Kidney tubule cell (primary cell): ENCODE measurements at places on chromosomes 5 and 9.

DNA sequence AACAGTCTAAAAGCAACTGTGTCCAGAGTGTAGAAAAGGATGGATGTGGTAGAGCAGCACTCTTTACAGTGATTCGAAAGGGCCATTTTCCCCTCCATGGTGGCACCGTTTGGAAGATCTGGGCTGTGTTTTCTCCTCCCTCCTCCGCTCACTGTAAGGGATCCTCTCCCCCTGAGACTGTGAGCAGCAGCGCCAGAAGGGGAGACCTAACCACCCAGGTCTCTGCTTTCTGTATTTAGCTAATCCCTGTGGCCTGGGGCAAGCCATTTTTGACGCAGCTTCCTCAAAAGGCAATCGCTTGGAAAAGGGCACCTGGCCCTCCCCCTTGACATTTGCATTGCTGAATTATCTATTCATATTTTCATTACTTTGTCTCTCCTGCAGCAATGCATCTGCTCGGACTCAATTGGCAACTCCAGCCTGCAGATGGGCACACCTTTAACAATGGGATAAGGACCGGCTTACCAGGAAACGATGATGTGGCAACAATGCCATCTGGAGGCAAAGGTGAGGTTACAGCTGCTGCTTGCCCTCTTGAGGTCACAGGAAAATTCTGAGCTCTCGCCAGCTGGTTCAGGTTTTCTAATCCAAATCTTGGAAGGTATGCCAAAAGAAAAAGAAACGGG, 244.3 kb upstream of the WWC1 start:
- DNase-seq = peak; percentile 74

DNA sequence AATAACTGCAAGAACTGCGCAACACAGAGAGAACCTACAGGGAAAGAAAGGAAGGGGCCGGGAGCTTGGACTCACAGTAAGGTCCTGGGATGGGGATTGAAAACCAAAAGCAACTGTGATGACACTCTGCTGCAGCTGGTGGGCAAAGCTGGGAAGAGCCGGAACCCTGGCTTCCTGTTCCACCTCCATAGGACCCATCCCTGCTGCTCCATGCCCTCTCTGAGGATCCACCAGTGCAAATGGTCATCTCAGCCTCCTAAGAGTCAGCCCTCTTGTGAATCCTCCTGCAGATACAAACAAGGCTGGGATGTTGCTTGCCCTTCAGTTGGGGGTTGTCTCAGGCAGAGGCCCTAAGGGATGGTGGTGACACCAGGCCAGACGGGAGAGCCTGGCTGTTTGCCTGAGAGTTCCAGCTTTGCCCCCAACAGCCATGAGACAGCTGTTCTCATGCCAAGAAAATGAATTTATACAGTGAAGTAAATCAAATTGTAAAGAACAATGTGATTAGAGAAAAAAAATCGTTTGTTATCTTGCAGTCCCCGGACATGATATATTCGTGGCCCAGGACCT, 90.8 kb downstream of the TENT4A start:
- DNase-seq = no peak

DNA sequence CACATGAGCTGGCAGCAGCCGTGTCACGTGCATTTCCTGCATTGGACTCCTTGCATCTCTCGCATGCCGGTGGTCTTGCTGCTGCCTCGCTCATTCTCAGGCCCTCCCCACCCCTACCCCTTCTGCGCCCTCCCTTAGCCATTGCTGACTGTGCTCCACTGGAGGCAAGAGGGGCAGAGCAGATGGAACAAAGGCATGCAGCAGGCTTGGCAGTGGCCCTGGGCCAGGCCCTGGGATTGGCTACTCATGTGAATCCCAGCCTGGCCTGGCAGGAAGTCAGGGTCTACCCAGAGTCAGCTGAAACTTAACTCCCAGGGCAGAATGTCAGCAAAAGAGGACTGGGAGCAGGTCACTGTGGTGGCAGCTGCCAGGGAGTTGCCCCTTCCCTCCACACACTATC, 62.3 kb downstream of the TSTD2 start:
- no peak for DNase-seq

DNA sequence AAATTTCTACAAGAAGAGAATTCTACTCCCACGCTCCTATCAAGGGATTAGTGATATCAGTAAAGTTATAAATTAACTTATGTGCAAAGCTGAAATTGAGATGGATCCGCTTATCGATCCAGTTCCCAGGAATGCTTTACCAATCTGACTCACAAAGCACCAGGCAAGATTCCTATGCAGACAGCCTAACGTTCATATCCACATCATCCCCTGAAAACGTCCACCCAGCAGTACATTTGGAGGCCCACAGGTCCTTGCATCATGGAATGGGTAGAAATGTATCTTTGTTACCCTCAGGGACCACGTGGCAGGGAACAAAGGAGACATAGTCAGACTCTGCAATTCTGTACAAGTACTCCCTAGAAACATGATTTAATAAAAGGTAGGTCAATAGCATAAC, 147.4 kb downstream of the ESM1 start:
- no peak for DNase-seq

DNA sequence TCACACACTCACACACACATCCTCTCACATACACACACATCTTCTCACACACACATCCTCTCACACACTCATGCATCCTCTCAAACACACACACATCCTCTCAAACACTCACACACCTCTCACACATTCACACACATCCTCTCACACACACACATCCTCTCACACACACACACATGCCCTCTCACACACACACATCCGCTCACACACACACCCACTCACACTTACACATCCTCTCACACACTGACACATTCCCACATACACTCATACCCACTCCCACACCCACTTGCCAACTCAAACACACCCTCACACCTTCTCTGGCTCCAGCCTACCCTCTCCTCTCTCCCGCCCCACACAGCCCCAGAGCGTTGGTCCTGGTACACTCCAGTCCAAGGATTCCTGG, 127.9 kb upstream of the SLC30A5 start:
- DNase-seq = no peak

DNA sequence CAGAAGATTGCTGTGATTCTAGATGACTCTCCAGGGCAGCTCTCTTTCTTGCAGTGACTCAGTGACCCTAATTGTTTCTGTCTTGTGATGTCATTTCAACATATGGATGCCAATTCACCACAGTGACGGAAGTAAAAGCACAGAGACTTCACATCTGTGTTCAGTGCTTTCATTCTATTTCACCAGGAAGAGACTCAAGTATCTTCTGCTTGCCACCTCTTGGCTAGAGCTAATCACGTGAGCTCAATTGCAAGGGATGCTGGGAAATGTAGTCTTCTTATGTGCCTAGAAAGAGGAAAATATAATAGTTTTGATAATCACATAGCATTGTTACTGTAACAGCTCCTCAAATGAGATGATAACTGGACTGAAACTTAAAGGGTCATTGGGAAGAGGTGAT, 453.3 kb upstream of the KLF4 start:
- no peak for DNase-seq

GRCh38 chr5:67215519-67216471, 19.2 kb upstream of the CD180 start:
- DNase-seq = peak; percentile 52

- no peak for DNase-seq
These were observed 367.9 kb upstream of the ADAMTSL1 start for GRCh38 chr9:18106006-18106560.

DNA sequence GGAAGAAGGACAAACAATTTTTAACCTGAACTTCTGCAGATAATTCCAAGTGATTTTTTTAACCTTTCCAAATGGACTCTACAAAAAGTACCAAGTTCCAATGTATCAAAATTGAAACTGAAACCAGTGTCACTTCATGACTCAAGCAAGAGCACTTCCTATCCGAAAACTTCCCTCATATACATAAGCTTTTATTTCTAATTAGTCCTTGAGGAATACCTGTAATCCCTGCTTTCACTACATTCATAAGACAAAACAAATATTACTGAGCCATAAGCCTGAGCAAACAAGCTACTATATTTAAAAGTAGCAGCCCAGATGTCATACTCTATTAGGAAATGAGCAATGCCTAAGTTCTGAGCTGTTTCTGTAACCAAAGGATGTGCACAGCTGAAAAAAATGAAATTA, 224.4 kb downstream of the EBF1 start:
- peak; percentile 13 for DNase-seq

GRCh38 chr5:106423109-106423897, 1247.4 kb downstream of the EFNA5 start:
- peak; percentile 5 for DNase-seq

- DNase-seq = no peak
These were observed 353.4 kb downstream of the TLE1 start for GRCh38 chr9:81335879-81336421.

- DNase-seq = no peak
These were observed 276.2 kb downstream of the PDE4D start for GRCh38 chr5:59617186-59617771.

- DNase-seq = peak; percentile 99
These were observed 36.5 kb downstream of the PALM2AKAP2 start for GRCh38 chr9:109816490-109816889.

GRCh38 chr9:19512103-19512832, 103.5 kb downstream of the ACER2 start:
- DNase-seq = no peak

GRCh38 chr5:133341915-133342710, 270.2 kb downstream of the FSTL4 start:
- DNase-seq = no peak

DNA sequence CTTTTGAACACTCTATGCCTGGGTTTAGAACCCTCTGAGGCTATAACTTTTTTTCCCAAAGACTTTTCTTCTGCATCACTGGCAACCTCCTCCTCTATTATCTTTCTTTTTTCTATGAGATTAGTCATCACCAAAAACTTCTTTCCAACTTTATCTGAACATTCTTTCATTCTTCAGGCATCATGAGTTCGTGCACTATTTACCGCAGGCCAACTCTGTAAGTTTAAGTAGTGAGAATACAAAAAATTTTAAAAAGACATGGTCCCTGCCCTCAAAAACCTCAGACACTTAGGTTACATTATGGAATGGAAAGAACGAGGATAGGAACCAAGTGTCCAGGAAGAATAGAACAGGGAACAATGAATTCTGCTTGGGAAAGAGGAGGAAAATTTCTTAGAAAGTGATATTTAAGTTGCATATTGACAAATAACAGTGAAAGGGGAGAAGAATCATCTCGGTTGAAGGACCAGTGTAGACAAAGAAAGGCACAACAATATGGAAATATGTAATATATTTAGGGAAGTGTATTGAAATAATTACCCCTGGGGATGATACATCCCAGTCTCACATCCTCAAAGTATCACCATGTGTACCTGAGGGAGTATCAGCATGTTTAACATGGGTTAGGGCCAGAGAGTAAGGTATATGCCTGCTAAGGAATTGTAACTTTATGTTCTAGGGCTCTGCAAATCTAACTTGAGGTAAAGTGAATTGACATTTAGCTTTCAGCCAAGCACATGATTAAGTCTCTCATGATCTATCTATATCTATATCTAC, 196.5 kb upstream of the NREP start:
- DNase-seq = peak; percentile 23

- no peak for DNase-seq
These were observed 100.4 kb upstream of the SEMA6A start for GRCh38 chr5:116674881-116675625.
